NCI-H1694 (cell line): ENCODE measurements at places on chromosomes 13 and 19.

- DNase-seq: no peak
Observed at GRCh38 chr19:35223862-35224505, 4.6 kb downstream of the FAM187B start.

GRCh38 chr13:95153647-95154412 is 147.4 kb downstream of the ABCC4 start:
- DNase-seq: no peak

DNA sequence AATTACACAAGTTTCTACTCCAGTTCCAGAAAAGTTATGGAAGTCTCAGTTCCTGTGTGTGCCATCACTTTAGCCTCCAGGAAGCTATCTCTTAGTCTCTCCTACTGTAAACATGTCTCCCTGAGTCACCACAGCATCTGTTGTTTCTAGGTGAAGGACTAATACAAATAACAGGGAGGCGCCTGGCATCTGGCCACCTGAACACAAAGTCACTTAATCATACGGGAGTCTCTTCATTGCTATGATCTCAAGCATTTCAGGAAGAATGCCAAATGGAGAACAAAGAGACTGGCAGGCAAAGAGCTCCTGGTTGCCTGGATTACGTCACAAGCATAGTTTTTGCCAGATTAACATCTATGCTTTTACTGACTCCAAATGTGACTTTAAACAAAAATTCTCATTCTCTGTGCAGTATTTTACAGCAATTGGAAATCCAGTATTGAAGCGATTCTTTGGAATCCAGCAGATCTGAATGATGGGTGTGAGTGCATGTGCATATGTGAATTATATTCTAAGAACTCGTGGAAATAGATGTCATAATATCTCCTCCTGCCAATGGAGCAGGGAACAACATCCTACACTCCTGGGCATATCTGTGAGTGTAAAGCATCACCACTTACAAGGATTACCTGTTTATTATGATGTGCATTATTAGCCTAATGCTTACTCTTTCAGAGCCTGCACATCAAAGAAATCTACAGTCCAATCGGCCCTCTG is 572.8 kb downstream of the PCDH9 start:
- peak; percentile 94 for DNase-seq

DNA sequence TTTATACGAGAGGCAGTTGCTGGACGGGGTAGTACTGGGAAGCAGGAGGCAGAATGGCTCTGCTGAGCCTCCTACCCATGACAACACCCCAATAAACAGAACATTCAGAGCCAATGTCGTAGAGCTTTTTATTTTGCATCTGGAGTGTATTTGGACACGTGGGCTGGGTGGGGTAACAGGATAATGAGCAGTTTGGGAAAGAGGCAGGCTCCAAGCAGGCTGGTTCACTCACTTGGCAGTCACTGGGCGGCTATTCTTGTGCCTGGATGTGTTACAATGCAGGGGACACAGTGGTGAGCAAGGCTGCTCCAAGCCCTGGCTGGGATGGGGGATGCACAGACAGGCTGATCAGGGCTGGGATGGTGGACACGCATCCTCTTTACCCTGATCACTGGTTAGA is 9.5 kb downstream of the ACTMAP start:
- no peak for DNase-seq

DNA sequence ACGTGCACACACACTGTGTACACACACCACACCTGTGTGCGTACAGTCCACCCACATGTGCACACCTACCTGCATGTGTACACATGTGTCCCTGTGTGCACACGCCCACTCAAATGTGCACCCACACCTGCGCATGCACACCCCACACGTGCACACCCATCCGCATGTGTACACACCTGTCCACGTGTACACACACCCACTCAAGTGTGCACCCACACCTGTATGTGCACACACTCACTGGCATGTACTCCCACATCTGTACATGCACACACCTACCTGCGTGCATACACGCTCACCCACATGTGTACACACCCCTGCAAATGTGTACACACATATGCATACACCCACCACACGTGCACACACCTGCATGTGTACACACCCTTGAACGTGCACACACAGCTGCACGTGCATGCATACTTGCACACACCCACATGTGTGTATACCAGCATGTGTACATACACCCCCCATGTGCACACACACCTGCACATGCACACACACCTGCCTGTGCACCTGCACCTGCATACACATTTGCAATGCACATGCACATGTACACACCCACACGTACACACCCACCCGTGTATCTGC is 10.6 kb downstream of the PKN1 start:
- DNase-seq: no peak
